Hematopoietic multipotent progenitor cell (in vitro differentiated cells): ENCODE measurements at places on chromosomes 1 and 21. TPM values are rescaled to one million over a fixed set of nuclear protein-coding genes. Genes with fewer than 3 reads are reported as not detected.

The ATAD3C gene
- total RNA-seq, result 1.3 TPM

The PALMD gene
- under 0.01 TPM for total RNA-seq

The STUM gene
- under 0.01 TPM for total RNA-seq

The B3GALT2 gene
- total RNA-seq, result not detected

The TMEM240 gene
- total RNA-seq, result 1.1 TPM

The CRYAA gene
- total RNA-seq, result not detected

The SLC44A3 gene
- not detected for total RNA-seq

The TAS1R1 gene
- not detected for total RNA-seq

The GPR153 gene
- total RNA-seq, result 0.54 TPM

The SEC16B gene
- total RNA-seq, result 0.54 TPM

The BOLA1 gene
- total RNA-seq, result 28.3 TPM

The RNU1-3 gene
- under 0.01 TPM for total RNA-seq

The COL9A2 gene
- 1.1 TPM for total RNA-seq

DNA sequence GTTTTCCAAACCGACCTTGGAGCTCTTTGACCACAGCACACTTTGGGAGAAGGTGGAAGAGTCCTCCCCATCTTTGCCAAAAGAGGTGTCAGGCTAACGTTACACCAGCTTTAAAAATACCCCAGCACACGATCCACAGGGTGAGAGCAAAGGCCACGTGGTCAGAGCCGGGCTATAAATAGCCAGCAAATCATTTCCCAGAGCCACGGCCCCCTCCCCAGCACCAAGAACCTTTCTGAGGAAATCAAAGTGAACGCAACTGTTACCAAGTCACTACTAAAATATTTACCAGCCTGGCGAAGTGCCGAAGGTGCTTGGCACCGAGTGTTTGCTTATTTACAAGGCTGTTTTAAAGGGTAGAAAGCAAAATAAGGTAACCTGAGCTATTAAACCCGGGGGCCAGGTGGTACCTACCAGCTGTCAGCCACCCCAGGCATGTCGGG, 72.4 kb downstream of the CASZ1 start:
- no peak for DNase-seq

DNA sequence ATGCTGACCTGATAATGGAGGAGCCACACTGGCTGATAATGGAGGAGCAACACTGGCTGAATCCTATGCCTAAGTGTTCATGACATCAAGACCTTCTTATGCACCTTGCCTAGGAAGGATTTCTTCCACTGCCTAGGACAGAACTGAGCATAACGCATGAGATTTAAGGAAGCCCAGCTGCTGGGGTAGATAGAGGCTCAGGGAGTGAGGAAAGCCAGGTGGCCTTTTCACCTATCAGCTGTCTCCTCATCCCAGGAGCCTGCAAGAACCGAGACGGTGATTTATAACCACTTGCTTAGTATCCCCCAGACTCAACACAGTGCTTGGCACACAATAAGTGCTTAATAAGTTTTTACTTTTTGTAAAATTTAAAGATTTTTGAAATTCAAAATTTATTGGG, 7.4 kb upstream of the CTBS start:
- no peak for DNase-seq

- no peak for DNase-seq
Observed at GRCh38 chr1:42450061-42450460, 5.8 kb downstream of the ZMYND12 start.

DNA sequence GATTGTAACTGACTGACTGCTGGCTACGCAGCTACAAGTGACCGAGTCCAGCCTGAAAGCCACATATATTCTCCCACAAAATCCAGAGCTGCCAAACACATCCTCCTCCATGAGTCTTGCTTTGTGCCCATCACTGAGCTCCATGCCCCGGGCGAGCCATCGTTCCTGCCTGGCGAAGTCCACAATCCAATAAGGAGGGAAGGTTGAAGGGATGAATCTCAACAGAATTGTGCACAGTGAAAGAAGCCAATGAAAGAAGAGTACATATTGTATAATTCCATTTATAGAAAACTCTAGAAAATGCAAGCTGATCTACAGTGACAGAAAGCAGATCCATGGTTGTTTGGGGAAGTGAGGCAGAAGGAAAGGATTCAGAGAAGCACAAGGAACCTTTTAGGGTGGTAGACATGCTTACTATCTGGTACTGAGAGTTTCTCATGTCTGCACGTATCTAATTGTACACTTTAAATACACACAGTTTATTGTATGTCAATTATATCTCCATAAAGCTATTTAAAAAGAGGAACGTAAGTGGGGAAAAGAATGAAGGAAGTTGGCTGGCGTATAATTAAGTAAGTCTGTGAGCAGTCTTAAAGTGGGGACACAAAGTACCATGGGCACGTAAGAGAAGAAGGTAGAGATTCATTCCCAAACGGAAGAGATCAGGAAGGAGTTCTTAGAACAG, 115.9 kb upstream of the JUN start:
- DNase-seq, result no peak

DNA sequence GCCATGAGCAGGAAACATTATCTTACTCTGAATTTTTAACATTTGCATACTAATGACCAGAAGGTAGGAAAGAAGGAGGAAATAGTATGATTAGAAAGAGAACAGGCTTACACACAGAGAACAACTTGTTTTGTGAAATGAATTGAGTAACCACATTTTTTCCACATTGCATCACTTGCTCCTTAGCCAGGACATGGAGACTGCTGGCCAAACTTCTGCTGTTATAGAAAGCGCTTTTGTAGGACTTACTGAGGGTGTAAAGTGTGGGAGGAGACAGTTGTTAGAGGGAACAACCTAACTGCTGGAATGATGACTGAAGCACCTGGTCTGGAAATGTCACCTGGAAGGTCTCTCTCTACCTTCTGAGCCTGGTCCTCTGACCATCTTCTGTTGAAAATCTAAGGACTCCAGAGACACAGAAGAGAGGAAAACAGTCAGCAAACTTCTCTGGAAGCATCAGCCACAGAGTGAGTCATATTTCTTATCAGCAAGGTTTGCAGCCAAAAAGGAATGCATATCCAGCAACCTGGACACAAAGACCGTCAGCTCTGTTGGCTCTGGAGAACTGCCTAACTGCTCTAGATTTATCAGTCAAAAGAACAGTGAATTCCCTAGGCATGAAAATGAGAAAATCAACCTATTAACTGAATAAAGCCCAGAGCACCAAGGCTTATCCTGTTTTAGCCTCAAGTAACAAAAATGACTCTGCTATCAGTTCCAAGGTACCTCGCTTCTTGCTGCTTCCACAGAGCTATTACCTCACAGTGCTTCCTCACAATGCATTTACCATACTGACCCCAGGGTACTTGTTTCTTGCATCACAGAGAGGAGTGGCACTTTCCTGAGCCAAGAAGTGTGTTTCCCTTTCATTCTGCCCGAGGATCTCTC, 88.0 kb upstream of the SLFNL1 start:
- DNase-seq, result no peak

GRCh38 chr1:9121496-9122409, 7.1 kb downstream of the GPR157 start:
- no peak for DNase-seq

- DNase-seq, result peak; percentile 82
Observed at GRCh38 chr21:33127154-33127867, 57.4 kb downstream of the OLIG1 start.

DNA sequence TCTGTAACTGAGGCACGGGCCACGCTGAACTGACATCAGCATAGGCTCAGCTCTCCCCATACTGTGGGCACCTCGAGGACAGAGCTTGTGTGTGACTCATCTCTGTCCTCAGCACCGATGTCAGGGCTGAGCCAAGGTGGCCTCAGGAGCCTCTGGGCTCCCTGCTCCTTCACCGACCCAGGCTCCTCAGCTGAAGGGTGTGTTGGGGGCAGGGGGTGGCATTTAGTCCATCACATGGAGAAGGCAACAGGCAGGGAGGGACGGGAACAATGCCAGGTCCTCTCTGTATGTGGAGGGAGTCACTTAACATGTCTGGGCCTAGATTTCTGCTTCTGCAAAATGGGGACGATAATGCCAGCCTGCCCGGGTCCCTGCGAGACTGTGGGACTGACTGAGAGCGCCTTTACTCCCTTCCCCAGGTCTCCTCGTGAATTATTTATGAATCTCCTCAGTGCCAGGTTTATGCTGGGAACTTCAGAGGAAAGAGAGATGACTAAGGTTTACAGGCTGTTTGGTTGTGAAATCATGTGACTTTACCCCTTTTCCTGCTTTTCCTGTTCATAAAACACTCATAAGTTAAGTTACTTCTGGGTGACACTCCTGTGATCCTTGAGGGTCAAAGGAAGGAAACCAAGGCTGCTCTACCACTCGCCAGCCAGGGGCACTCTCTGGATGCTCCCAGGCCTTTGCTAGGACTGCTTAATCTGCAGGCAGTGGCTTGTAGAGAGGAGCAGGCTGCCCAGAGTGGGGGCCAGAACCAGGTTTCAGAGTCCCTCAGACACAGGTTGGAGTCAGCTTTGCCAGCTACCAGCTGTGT, 16.2 kb downstream of the TTC39A start:
- DNase-seq, result no peak

DNA sequence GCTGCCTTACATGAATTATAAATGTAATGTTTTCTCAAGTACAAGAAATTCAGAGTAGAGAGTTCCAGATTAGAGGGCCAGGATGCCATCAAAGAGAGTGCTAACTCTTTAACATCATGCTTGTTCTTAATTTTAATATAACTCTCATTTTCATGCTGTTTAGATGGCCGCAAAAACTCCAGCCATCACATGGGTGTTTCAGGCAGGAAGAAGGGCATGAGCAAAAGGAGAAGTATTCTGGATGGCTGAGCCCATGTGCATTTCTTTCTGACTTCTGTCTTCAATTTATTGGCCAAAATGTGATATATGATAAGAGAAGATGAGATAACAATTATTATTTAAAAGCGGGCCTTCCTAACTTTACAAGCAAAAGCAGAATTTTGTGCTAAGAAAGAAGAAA, 1328.6 kb downstream of the MRPL39 start:
- no peak for DNase-seq

GRCh38 chr1:224884361-224884801, 45.1 kb upstream of the DNAH14 start:
- no peak for DNase-seq

- no peak for DNase-seq
Observed at GRCh38 chr1:118878661-118879060, 109.5 kb downstream of the TBX15 start.

DNA sequence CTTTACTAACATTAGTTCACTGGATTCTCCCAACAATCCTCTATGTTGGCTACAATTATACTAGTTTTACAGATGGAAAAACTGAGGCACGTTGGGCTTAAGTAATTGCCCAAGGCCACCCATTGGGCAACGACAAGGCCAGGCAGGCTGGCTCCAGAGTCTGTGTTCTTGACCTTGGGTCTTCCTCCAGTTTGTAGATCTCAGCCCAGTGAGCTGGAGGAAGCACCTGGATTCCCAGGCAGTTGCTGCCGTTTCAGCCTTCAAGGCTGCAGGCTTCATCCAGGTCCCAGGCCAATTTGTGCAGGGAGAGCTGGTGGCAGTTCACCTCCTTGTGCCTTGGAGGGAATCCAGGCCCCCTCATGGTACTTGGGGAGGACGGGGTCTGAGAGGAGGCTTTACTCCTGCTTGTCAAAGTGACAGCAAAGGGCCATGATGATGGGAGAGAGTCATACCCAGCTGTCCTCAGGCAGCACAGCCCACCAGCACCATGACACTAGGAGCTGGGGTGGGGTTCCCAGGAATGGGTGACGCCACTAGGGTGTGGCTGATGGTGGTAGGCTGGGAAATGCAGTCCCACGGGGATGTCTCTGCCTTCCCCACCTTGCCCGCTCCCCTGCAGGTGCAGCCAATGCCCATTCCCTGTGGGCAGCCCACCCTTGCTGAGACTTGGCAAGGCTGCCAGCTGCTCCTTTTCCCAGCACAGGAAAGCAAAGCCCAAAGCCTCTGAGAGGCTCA, 27.1 kb downstream of the PKP1 start:
- DNase-seq, result no peak

DNA sequence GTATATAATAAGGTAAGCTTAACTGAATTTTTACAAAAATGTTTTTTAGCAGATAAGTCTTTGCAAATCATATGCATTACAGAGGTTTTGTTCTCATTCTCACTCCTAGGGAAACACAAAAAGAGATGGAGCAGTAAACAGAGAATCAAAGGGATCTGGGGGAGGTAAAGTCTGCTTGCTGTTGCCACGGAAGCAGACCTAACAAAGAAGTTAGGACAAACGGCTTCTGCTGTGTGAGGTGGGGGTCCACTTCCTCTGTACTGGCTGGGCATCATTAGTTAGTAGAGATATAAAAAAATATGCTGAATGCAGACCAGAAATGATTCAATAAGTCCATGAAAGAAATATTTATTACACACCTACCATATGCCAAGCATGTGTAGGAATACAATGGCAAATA, 34.2 kb downstream of the GJA5 start:
- DNase-seq, result no peak

DNA sequence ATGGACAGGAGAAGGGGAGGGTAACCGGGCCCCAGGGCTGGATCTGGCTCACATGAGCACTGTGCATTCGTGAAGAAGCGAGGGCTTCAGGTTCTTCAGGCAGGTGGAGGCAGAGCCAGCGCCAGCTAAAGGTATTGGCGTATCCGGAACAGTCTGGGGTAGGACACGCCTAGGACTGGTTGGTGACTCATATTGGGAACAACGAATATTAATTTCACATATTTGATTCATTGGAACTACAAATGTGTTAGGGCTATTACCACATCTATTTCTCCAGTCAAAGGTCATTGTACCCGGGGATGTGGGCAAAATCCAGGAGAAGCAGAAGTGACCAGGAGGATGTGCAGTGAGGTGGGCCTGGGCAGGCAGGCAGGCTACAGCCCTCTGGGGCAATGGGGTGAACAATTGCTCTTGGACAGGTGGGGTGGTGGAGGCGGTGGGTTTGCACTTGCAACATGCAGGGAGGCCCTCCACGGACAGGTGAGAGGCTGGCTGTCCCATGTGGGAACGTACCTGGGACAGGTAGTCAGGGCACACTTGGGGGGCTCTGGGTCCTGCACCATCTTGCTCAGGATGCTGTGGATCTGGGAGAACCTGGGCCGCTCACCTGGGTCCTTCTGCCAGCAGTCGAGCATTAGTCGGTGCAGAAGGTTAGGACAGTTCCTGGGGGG, 26.7 kb downstream of the CDCA8 start:
- no peak for DNase-seq

DNA sequence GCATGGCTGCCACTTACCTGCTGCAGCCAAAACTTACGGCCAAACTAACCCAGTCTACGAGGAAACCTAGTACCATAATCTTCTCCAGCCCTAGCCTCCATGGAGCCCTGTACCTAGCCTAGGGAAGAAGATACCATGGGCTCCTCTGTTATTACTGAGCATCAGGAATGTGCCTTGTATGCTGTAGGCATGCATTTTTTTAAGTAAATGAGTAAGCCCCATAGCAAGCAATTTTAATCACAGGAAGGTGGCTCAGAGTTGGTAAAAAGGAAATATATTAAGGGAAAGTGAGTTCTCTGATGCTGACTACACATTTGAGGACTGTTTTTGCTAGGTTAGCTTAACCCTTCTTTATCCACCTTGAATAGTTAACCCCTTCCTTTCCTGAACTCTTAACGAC, 21.2 kb downstream of the NFASC start:
- DNase-seq, result no peak

DNA sequence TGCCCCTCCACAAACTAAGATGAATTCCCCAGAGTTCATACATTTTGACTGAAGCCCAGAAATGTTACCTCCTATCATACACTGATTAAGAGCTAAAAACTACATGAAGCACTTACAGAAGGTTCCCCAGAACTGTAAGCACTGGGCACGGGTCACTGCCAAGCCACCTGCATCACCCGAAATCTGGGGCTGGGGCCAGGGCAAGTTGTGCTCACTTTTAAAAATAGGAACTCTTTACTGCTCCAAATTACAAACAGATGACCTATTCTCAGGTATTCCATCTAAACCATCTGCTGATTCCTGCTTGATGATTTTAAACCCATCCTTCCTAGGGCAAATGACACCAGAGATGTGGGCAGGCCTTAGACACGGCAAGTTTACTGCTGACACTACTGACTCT, 4.8 kb downstream of the SETD4 start:
- no peak for DNase-seq
